Sciatic nerve (tissue), 2 donors: ENCODE measurements at places on chromosomes 2 and 18. TPM values are rescaled to one million over a fixed set of nuclear protein-coding genes. Genes with fewer than 3 reads are reported as not detected.

DNA sequence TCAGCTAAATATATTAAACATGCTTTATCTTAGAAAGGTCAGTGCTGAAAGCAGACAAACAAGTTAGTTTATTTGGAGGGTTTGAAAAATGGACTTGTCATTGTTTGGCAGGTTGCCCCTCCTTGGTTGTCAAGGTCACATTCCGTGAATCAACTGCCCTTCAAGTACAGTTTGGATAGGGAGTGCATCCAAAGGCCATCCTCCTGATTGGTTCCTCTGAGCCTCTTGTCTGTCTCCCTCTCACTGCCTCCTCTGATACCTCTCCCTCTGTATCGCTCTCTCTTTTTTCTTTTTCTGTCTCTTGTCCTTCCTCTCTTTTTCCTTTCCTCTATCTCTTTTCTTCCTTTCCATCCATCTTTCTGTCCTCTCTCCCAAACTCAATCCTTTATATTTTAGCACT lies 5.4 kb downstream of the ITGAV start:
- DNase-seq = no peak

Gene PLEK
- total RNA-seq = 21.0 TPM

- no peak for DNase-seq
These were observed 12.1 kb downstream of the CAPN14 start for GRCh38 chr2:31205186-31205585.

Gene RGPD4
- 0.40 TPM for total RNA-seq

DNA sequence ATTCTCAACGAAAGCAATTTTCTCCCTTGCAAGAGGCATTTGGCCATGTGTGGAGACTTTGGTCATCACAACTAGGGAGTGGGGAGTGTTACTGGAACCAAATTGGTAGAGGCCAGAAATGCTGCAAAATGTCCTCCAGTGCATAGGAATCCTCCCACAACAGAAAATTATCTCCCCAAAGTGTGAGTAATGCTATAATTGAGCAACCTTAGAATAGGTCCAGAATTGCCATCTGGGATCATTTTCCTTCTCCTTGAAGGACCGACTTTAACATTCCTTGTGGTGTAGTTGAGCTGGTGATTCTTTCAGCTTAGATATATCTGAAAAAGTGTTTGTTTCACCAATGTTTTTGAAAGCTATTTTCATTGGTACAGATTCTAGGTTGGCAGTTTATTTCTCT lies 111.2 kb upstream of the SMIM21 start:
- no peak for DNase-seq

Gene CCT7
- 194 TPM for total RNA-seq

GRCh38 chr2:10913501-10914271 lies 2.0 kb downstream of the KCNF1 start:
- DNase-seq = peak; percentile 51

- DNase-seq = no peak
These were observed 36.8 kb downstream of the ADAM23 start for GRCh38 chr2:206480161-206480560.

Gene CNNM4
- total RNA-seq = 13.9 TPM

Gene GREB1
- total RNA-seq = 6.5 TPM

DNA sequence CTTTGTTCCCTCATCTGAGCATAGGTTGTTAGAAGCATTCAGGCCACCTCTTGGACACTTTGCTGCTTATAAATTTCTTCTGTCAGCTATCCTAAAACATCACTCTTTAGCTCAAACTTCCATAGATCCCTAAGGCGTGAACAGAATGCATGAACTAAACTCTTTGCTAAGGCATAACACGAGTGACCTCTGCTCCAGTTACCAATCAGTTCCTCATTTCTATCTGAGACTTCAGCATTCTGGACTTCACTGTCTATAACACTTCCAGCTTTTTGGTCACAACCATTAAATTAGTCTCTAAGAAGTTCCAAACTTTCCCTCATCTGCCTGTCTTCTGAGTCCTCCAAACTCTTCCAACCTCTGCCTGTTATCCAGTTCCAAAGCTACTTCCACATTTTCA lies 8.3 kb upstream of the VWA3B start:
- no peak for DNase-seq

DNA sequence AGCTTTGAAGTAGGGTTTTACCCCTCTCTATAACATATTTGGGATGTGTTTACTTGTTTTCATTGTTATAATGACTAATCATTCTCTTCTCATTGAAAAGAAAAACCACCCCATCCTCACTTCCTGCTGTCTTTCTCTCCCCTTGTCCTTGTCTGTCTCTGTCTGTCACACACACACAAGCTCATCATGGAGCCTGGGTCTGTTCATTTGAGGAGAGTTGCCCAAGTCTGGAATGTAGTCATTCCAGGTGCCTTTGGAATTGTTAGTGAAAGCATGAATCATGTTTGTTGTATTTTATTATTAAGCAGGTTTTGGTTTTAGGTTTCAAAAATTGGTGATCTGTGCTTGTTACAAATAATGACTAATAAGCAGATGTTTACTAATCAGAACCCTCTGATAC lies 133.5 kb upstream of the IL1R2 start:
- DNase-seq = no peak

- DNase-seq = peak; percentile 97
These were observed at the start of gene INO80B for GRCh38 chr2:74454654-74455511. TSS of gene INO80B (plus strand) at chr2:74455087. CDS start at chr2:74455117, 30 bp downstream.

Gene EMX1
- total RNA-seq = not detected

GRCh38 chr2:65464604-65465003 lies 32.2 kb upstream of the SPRED2 start:
- DNase-seq = no peak

Gene SMYD5
- 22.7 TPM for total RNA-seq

GRCh38 chr2:45765007-45765727 lies 113.7 kb downstream of the PRKCE start:
- no peak for DNase-seq

GRCh38 chr2:138707392-138708074 lies 72.7 kb downstream of the NXPH2 start:
- no peak for DNase-seq

Gene AQP12B
- total RNA-seq = not detected

- DNase-seq = no peak
These were observed 77.2 kb downstream of the EFEMP1 start for GRCh38 chr2:55846426-55846825.

DNA sequence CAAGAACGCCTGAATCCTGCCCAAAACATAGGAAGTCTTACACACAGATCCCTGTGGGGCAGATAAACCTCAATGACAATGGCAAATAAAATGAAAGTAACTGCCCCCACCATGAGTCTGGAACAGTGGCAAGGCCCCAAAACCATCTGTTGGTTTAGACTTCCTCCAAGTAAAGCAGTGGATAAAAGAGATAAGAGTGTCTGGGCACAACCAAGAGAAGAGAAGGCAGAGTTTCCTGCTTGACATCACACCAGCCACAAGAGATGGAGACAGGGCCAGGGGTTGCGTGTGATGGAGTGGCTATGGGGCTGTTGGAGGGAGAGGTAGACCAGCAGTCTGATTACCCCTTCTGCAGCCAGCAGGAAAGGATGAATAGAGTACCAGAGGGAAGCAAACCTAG lies 212.1 kb upstream of the POU3F3 start:
- DNase-seq = no peak

GRCh38 chr2:177572236-177572671 lies 179.7 kb downstream of the AGPS start:
- no peak for DNase-seq
